ENCODE measurements at places on chromosomes 5 and 9. TPM values are rescaled to one million over a fixed set of nuclear protein-coding genes. Genes with fewer than 3 reads are reported as not detected.
A peak's percentile ranks its signal among the peaks of the same experiment; 100 is the strongest.

DNA sequence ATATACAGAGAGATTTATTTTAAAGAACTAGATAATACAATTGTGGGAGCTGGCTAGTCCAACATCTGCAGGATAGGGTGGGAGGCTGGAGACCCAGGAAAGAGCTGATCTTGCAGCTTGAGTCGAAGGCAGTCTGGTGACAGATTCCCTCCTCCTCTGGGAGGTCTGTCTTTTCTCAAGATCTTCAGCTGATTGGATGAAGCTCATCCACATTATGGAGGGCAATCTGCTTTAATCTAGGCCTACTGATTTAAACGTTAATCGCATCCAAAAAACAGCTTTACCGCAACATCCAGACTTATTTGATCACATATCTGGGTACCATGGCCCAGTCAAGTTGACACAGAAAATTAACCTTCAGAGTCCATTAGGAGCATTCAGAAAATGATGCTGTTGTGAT is 168.1 kb downstream of the ATPSCKMT start:
- no peak for DNase-seq

DNA sequence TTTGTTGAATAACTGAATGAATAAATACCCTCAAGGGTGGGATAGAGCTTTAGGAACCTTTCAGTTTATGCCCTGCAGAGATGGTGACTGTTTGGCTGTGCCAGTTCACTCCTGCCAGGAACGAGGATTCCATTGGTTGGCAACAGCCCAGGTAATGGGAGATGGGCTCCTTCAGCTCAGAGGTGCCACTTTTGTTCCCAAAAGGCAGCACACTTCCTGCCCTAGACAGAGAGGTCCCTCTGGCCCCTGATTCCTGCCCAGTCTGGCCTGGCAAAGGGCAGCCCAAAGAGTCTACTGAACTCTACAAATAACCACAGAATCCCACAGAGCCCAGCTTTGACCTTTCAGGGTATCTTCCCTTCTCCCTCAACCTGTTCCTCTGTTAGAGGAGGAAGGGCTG is 1.6 kb downstream of the C9orf152 start:
- DNase-seq = no peak

GRCh38 chr5:127943061-127943371 is 140.6 kb upstream of the SLC12A2 start:
- DNase-seq = no peak

DNA sequence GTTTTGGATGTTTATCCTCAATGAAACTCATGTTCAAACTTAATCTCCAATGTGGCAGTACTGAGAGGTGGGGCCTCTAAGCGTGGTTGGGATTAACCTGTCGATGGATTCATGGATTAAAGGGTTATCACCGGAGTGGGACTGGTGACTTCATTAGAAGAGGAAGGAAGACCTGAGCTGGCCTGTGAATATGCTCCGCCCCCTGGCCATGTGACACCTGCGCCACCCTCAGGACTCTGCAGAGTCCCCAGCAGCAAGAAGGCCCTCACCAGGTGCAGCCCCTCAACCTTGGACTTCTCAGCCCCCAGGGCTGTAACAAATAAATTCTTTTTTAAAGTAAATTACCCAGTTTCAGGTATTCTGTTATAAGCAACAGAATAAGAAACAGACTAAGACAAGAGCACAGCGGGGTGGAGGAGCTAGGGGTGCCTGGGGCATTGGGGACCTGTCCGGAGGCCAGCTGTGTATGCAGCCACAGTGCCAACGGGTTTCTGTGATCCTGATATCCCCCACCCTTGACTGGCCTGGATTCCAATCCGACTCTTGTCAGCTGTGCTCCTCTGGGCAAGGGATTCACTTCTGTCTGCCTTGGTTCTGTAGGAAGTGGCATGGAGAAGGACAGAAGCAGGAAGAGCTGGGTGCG is 3.2 kb upstream of the MAPK9 start:
- no peak for DNase-seq

GRCh38 chr5:34053571-34054399 is 10.8 kb upstream of the C1QTNF3 start:
- peak; percentile 83 for DNase-seq

DNA sequence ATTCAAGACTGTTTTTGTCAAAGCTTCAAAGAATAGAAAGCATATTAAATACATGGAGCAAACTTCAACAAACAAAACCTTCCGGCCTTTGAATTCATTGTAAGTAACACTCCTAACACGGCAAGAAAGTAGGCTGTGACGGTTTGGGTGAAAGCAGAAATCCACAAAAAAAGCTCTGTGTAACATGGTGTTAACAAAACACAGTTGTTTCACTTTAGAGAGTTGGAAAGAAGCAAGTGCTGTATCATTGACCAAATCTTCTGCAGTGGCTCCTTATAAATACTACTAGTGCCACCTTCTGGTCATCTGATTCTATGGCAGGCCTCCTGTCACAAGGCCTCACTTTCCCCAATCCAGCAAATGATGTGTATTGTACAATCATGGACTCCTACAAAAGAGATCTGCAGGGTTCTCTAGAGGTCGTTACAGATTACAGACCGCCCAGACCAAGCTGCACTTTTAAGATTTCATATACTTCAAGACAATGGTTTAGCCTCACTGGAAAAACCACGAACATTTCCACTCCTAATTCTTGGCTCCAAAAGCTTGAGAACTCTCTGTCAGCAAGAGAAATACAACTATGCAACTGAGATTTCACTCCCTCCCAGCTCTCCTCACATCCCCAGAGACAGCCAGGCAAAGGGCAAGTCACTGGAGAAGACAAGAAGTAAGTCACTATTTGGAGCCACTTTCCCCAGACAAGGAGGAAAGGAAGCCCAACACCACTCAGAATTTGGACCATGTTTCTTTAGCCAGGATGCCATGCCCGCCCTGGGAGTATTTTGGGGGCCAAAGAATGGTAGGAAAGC is 196.2 kb downstream of the DTWD2 start:
- DNase-seq = peak; percentile 87

GRCh38 chr5:16826379-16827125 is 109.5 kb downstream of the MYO10 start:
- DNase-seq = peak; percentile 27

The PHYHD1 gene
- total RNA-seq = 26.0 TPM

The FANCG gene
- 18.3 TPM for total RNA-seq

Data from tongue (tissue), 3 donors.